ENCODE measurements at places on chromosomes 4 and X.

DNA sequence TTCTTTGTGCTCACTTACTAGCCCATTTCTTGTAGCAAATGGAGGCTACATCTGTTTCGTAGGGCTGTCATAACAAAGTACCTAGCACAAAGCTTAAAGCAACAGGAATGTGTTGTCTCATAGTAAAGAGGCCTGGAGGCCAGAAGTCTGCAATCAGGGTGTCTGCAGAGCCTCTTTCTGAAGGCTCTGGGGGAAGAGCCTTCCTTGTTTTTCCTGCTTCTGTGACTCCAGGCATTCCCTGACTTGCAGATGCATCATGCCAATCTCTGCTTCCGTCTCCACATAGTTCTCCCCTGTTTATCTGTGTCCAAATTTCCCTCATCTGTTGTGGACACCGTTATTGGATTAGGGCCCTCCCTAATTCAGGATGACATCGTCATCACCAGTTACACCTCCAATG, 67.1 kb downstream of the SHROOM2 start:
- no peak for DNase-seq

DNA sequence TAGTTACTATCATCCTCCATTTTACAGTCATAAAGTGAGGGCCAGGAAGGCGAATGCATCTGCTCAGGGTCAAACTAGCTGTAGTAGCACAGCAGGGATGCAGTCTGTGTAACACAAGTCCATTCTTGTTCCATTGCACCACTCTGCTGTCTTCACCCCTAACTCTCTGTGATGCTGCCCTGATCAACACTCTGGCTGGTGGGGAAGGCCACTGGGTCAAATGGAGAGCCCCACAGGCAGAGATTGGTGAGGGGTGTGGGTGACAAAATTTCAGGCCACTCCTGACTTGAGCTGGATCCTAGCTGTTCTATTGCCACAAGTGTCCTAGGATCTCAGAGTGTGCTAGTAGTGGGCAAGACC, 136.5 kb downstream of the PJA1 start:
- no peak for DNase-seq

GRCh38 chrX:6384371-6384770, 150.5 kb downstream of the VCX3A start:
- DNase-seq, result no peak

DNA sequence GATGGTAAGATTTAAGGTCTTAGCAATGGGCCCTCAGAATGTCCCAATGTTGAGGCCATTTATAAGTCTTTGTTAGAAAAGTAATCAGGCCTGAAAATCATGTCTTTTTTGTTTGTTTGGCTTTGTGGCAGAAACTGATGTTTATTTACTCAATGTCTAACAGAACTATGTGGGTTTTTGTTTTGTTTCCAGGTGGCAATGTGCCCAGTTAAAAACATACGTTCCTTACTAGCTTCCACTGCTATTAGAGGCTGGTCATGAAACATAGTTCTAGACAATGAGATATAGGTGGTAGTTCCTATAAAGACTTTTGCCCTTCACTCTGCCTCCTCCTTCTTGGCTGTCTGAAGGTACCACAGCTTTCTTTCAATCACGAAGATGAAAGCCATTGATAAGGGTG, 108.8 kb downstream of the C4orf51 start:
- no peak for DNase-seq

DNA sequence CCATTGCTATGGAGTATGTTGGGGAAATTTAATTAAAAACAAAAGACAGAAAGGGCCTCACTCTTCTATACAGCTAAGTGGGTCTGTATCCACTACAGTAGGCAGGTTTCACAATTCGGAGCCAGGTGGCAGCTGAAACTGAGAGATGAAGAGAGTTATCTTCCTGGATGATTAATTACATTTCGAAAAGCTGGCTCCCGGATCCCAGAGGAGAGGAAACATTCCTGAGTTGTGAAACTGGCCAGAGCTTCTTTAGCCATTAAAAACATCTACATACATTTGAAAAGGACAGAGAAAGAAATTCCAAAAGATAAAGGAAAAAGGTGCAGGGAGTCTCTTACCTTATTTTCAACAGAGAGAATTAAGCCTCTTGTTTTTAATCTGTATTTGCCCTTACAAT, 15.5 kb upstream of the PDZD4 start:
- no peak for DNase-seq

All from aorta (tissue), 5 donors.